ENCODE measurements at places on chromosomes 7 and 10. TPM values are rescaled to one million over a fixed set of nuclear protein-coding genes. Genes with fewer than 3 reads are reported as not detected.

- no peak for DNase-seq
These were observed 29.8 kb downstream of the PDGFA start for GRCh38 chr7:489876-490275.

The SERPINE1 gene
- 26.2 TPM for total RNA-seq

The C10orf105 gene
- not detected for total RNA-seq

The MYO1G gene
- 8.2 TPM for total RNA-seq

Measured in transverse colon (tissue), 4 donors.